ENCODE measurements at places on chromosomes 2 and 18. TPM values are rescaled to one million over a fixed set of nuclear protein-coding genes. Genes with fewer than 3 reads are reported as not detected.

DNA sequence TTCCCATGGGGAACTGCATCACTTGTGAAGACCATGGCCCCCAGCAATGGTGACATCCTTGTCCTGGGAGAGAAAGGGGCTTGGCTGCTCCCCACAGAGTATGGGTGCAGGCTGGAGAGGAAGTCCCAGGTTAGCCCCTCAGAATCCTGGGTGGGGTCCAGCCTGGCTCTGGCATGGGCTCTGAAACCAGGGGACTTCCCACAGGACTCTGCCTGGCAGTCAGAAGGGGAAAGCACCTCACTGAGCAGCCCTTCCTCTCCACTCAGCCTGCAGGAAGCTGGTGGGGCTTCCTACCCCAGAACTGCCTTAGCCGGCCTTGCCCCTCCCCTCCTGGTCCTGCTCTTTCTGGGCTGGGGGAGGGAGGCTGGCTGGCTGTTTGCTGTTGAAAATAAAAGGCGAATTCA is 3.7 kb downstream of the NEURL3 start:
- DNase-seq = no peak

The POU3F3 gene
- 0.36 TPM for total RNA-seq

The TEX44 gene
- not detected for total RNA-seq

DNA sequence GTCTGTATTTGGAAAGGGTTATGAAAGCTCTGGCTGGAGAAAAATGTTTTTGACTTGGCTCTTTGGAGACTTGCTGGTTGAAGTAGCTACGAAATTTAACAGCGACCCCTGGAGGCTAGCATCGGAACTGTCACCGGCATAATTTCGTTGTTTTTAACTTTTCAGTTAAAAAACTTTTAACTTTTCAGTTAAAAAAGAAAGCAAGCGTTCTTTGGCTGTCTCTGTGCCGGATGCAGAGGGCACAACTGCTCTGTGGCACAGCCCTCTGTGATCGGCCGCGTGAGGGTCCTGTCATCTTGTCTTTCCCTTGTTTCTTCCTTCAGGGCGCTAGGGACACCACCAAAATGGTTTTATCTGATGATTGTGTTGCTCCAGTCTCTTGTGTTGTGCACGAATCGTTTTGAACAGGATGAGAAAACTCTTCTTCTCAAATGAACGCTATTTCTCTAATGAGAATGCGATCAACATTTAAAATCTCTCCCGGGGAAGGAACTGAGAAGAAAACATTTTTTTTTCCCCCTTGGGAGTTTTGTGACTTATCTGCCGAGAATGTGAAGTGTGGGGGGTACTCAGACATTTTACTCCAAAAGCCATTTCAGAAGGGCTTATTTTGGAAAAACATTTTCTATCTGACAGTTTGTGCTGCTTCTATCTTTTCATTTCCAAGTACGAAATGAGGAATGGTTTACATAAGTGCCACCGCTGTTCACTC is 57.1 kb downstream of the ADCYAP1 start:
- DNase-seq = no peak

DNA sequence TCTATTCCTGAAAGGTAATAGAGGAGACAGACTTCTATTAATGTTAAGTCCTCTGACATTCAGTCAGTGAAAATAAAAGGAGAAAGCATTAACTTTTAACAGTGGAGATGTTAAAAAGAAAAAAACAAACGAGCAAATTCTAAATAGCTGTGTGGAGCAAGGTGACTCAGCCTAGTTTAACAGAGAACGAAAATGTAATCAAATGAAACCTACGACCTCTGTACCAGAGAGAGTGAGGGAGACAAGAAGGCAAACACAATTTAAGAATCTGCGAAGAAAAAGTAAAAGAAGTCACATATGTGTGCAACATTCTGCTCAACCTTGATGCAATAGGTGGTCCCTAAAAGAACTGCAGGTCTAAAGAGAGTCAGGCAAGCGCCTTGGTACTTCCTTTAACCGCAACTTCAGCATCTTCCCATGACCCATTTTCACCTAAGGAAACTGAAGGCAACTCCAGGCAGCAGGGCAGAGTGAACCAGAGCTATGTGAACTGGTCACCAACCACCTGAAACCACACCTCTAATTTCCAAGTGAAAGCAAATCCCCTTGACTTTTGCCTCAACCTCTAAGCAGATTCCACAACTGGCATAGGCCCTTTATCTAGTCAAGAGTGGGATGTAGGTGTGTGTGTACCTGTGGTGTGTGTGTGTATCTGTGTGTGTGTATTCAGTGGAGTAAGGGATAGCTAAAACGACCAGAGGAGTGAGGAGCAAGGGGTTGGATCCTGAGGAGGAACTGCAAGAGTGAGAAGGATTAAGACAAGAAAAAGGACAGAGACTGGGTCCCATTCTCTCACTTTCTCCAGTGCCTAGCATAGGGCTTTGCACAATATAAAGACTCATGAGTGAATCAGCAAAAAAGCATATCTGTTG is 43.0 kb downstream of the FIGN start:
- DNase-seq = no peak

GRCh38 chr2:237471438-237472186 is 15.4 kb upstream of the MLPH start:
- peak; percentile 84 for DNase-seq

The RIT2 gene
- not detected for total RNA-seq

DNA sequence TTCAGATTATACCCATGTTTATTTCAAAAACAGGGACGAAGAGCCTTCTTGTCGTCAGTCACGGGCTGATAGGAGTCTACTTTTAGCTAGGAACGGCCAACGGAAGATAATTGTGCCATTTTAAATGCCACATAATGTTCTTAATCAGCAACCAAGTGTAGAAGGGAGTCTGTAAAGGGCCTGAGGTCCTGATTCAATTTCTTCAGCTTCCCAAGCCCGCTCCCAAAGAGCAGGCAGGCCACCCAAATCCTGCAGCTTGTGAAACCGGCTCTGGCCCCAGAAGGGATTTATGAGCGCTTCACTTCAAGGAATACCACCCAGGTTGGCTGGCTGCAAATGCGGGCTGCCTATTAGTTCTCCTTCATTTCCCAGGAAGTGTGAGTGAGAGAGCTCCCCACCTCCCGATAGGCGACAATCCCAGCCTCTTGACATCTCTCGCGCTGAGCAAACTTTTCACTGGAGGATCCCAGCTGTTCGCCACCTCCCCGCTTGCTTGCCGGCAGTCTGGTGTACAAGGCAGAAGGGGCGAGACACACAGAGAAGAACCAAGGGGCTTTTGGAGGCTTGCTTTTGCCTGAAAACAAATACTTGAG is 272.9 kb downstream of the CDH20 start:
- DNase-seq = no peak

DNA sequence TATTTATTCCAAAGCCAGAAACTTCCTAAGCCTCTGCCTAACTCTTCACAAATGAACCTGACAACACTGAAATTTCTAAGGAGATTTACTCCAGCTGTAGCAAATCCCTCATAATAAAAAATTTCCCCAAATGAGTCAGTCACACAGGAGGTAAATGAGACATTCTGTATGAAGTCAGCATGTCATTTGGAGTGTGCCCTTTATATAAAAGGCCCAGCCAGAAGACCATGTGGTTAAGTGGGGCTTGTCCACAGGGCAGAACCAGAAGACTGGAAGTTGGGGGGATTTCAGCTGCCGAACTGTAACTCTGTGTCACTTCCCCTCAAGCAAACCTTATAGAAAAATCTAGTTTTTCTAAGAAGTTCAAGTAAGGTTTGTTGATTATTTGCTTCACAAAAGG is 30.2 kb downstream of the NRP2 start:
- no peak for DNase-seq

The ALK gene
- total RNA-seq = 1.2 TPM

The KCNG2 gene
- total RNA-seq = 0.41 TPM

- DNase-seq = no peak
Measured at GRCh38 chr2:39849064-39849463, 70.0 kb upstream of the THUMPD2 start.

DNA sequence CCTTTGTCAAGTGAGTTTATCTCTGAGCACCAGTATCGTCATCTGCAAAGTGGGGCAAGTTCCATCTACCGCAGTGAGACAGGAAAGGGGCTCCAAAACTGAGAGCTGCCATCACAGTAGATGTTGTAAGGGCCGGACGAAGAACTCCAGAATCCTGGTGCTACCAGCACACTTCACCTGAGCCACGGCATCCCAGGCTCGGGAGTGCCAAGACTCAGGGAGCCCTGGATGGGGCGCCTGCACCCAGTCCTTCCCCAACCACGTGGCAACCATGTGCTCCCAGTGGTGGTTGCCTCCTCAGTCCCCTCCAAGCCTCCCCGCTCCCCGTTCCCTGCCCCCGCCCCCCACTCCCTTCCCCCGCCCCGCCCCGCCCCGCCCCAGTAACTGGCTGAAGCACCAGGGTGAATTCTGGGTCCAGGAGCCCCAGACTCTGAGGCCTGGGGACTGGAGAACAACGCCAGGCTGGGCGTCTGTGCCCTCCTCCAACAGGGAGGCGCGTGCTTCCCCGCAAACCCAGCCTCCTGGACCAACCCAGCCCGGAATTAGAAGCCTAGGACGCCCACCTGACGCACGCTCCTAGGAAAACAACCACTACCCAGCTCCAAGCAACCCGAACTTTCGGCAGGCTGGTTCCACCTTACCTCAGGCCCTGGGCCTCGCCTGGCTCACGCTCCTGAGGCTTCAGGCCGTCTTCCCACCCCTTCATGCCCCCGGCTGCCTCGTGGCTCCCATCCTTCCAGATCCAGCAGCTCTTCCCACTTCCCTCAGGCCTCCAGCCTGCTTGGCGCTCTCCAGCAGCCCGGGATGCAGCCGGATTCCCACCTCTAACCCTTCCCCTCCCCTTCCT is 67.6 kb downstream of the LAMA3 start:
- DNase-seq = no peak

DNA sequence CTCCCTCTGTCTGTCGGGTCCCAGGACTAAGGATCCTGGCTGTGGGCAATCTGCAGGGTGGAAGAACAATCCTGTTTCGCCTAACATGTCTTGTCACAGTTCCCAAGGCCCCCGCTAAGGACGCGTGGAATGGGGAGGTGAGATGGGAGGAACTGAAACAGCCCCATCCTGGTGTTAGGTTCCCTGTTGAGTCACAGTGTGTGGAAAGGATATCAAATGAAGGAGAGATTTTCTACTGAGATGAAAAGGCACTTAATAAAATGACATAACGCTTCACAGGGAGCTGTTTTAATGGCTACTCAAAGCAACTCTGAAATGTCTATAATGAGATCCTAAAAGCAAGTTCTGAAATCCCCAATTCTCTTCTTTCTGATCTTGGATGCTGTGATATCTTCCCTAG is 52.5 kb downstream of the RAB31 start:
- no peak for DNase-seq

The TGFA gene
- total RNA-seq = 3.2 TPM

DNA sequence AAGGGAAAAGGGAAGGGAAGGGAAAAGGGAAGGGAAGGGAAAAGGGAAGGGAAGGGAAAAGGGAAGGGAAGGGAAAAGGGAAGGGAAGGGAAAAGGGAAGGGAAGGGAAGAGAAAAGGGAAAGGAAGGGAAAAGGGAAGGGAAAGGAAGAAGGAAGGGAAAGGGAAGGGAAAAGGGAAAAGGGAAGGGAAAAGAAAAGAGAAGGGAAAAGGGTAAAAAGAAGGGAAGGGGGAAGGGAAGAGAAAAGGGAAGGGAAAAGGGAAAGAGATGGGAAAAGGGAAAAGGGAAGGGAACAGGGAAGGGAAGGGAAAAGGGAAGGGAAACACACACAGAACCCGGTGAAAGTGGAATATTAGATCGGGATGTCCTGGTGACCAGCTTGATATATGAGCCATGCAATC is 40.8 kb downstream of the EIPR1 start:
- no peak for DNase-seq

The BOK gene
- 112 TPM for total RNA-seq

DNA sequence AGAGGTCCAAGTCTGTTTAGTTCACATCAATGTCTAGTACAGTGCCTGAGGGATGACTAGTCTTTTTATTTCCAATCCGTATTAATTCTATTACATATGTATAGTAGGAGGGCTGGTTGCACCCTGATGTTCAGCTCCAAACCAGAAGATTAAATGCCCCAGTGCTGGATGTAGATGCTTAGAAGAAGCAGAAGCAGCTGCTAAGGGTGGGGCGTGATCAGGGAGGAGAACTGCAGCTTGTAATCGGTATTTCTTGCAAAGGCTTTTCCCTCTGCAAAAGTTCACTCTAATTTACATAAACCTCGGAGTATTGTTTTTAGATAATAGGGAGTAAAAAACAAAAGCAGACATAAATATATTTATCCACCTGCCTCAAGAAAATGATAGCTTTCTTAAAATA is 145.3 kb upstream of the ITGA4 start:
- DNase-seq = no peak

GRCh38 chr2:112714836-112715631 is 5.8 kb upstream of the NT5DC4 start:
- DNase-seq = no peak

DNA sequence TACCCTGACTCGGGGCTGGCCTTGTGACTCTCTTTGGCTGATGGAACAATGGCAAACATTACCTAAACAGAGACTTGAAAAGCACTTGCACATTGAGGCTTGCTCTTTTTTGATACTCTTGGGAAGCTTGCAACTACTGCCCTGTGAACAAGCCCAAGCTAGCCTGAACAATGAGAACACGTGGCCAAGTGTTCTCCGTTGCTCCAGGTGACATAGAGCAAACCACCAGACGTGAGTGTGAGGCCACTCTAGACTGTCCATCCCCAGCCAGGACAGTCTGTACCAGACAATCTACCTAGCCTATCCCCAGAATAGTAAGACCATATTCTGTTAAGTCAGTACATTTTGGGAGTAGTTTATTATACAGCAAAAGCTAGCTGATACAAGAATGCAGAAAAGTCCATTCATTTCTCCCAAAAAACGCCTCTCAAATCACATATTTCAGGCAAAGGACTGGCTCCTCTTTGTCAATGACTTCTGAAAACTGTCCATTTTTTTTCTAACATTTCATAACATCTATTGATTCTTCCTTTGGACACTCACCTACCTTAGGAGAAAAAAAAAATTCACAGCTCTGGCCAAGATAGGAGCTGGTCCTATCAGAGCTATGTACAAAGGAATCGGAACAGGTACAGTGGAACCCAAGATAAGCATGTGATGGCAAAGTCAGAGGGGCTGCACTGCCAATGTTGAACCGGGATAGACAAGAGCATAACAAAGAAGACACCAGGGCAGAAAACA is 142.1 kb upstream of the PKDCC start:
- no peak for DNase-seq

GRCh38 chr2:54967759-54968365 is 82.4 kb downstream of the RTN4 start:
- no peak for DNase-seq

DNA sequence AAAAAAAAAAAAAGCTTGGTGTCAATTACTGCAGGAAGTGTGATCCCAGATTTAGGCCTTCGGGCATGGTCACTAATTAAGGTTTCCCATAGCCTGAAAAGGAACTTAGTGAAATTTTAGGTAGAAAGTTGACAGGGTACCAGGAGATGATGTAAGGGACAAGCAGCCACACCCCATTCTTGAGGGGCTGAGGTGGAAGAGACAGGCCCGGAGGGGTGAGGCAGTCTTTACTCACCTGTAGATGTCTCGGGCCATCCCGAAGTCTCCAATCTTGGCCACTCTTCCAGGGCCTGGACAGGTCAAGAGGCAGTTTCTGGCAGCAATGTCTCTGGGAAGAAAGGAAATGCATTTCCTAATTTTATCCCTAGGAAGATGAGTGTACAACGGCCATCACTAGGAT is 94.3 kb downstream of the CLIP4 start:
- no peak for DNase-seq

GRCh38 chr18:77366720-77367641 is 117.3 kb downstream of the GALR1 start:
- no peak for DNase-seq

The FOXD4L1 gene
- 0.36 TPM for total RNA-seq

All from sigmoid colon (tissue), 7 donors.